ENCODE measurements at places on chromosomes 6 and 20.

DNA sequence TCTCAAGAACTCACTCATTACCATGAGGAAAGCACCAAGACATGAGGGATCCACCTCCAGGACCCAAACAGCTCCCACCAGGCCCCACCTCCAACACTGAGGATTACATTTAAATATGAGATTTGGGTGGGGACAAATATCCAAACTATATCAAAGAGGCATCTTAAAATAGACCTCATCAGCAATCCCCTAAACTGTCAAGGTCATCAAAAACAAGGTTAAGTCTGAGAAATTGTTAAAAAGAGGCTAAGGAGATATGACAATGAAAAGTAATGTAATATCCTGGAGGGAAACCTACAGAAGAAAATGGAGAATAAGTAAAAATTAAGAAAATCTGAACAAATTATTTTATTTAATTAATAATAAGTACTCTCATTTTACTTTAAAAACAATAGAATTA, 922.3 kb downstream of the HACE1 start:
- no peak for DNase-seq

DNA sequence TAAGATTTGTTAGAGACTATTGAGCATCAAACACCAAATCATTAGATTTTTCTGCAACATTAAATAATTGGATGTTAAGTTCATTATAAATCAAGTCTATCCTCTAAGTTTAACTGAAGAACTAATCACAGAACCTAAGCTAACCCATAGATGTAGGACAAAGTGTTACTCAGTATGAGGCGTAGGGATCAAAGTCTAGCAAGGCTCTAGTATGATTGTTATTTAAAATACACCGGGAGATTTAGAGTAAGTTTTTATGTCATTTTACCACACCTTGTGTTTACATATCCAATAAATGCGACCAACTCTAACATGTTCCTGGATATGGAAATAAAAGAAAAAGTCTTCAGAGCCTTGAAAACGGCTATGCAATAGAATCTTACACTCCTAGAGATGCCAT, 2.6 kb downstream of the ADGB start:
- DNase-seq: no peak

- DNase-seq: peak; percentile 95
Measured at GRCh38 chr20:34875642-34876405, 588 bp upstream of the ACSS2 start.

GRCh38 chr6:13147376-13147775, 181.0 kb downstream of the TBC1D7 start:
- no peak for DNase-seq

- DNase-seq: no peak
Measured at GRCh38 chr6:80541886-80542285, 435.4 kb downstream of the BCKDHB start.

DNA sequence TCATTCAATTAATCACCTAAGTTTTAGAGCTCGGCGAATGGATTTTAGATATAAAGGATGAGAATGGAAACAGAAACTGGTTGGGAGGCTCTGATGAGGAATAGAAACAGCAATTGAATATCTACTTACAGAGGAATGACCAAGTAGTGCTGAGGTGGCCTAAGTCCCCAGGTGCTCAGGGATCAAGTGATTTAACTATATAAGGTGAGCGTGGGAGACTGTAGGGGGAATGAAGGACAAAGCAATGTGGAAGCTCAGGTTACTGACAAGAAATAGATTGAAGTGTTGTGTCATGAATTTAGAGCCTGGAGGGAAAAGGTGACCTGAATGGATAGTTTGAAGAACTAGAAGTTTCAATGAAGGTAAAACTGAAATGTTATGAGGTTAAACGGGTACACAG, 495.4 kb upstream of the SOX4 start:
- DNase-seq: no peak

GRCh38 chr6:100880149-100880852, 828 bp downstream of the ASCC3 start:
- DNase-seq: no peak

DNA sequence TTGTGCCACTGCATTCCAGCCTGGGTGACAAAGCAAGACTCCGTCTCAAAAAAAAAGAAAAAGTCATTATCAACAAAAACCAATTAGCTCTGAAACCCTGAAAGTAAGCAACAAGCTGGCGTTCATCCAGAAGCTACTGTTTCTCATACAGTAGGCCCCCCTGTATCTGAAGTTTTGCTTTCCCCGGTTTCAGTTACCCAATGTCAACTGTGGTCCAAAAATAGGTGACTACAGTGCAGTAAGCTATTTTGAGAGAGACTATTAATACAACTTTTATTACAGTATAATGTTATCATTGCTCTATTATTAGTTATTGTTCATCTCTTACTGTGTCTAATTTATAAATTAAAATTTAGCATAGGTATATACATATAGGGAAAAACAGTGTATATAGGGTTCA, 135.1 kb downstream of the KIF16B start:
- DNase-seq: no peak

DNA sequence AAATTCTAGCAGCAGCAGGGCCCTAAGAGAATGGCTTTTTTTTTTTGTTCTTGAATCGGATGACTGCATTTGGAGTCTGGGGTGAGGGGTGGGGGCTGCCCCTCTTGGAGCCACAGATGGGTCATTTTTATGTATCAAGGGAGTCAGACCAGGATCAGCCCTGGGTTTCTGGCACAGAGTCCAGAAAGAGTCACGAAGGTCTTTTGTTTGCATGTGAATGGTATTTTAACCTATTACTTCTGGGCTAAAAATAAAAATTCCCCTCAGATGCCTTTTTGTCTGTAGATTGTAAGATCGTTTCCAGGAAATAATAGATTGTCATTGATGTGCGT, 72.5 kb downstream of the PHACTR3 start:
- DNase-seq: no peak

GRCh38 chr6:120498711-120499110, 835.6 kb downstream of the TBC1D32 start:
- DNase-seq: no peak

DNA sequence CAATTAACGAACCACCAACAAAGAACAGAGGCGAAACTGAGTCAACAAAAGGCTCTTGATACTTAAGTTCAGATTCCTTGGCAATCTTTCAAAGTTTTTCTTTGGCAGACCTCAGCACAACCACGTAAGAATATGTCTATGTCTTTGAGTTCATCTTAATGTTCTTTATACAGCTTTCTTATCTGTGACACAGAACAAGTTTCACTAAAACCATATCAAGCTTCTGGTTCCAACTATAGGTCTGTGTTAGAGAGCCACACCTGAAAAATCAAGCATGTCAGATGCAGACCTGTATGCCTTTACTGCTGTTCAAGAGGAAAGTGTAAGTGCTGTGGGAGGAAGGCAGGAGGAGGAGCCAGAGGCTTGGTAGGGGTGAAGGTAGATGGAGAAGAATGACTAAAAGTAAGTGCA, 271.3 kb downstream of the KHDC1L start:
- no peak for DNase-seq

DNA sequence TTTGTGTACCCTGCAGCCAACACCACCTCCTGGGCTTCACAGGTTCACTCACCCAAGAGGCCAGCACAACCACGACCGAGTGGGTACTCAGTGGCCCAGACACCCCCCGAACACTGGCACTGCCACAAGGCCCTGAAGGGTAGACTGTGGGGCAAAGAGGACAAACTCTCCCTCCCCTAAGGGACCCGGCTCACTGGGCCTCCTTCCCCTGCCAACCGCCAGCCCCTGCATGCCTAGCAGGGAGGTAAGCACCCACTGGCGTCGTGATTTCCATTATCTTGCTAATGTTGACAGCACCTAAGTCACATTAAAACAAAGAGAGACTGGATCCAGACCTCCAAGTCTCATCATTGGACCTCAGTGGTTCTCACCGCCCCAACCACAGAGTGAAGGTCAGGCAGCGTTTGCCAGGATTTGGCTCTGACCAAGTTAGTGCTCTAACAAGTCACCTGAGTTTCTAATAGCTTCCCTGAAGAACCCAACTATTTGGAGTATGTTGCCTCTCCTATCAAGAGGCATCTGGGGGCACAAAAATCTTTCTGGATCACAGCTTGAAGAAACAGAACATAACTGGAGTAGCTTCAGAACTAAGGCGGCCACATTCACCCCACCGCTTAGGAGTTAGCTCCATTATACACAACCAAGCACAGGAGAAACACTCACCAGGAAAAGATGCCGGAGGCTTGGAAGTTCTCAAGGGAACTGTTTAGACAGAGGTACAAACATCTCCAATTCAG, 14.0 kb upstream of the APMAP start:
- no peak for DNase-seq

DNA sequence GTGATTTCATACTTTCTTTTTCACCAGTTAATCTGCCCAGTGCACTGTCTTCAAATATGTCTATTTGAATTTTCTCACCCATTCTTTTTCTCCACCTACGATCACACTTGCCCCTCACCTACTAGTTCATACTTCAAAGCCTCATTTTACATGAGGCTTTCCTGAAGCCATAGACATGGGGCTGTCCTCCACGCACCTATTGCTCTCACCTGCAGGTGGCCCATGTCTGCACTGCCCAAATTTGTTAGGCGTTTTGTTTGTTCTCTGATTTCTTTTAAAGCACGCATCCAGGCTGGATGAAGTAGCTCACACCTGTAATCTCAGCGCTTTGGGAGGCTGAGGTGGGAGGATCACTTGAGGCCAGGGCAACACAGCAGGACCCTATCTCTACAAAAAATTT, 106.8 kb upstream of the RIPOR2 start:
- no peak for DNase-seq

DNA sequence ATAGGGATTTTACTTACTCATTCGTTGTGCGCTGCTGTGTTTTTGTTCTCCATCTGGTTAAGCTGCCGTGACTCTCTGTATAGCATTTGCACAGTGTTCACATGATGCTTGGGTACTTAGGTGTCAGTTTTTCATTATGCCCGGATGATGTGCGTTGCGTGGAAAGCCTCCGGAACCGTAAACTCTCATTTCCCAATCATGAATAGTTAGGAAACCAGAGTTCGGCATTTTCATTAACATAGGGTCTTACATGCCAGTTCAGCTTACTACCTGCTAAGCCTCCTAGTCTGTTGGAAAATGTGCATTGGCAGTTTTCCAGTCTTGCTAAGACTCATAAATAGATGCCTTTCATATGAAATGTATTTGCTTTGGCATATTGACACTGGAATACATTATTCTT, 483.4 kb upstream of the FLRT3 start:
- no peak for DNase-seq

GRCh38 chr6:30877419-30878262, 6.7 kb upstream of the DDR1 start:
- peak; percentile 86 for DNase-seq

DNA sequence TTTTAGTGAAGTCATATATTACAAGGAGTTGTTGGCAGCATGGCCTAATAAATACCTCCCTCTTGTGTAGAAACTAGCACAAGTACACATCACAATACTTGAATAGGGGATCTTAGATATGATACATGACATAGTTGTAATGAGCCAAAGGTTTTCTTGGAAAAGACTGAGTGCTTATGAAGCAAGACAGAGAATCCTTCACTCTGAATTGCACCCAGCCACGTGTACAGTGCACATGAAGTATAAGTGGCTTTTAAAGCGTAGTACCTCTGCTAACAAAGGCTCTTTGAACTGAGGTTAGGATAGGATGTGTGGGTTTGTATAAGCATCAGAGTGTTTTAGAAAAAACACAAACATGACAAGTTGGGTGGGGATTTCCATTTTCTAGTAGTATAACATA, 145.5 kb upstream of the STMND1 start:
- DNase-seq: no peak

- DNase-seq: peak; percentile 68
Measured at GRCh38 chr6:46419576-46420002, 71.7 kb downstream of the RCAN2 start.

- DNase-seq: no peak
Measured at GRCh38 chr20:50405235-50405914, 104.8 kb upstream of the PTPN1 start.

DNA sequence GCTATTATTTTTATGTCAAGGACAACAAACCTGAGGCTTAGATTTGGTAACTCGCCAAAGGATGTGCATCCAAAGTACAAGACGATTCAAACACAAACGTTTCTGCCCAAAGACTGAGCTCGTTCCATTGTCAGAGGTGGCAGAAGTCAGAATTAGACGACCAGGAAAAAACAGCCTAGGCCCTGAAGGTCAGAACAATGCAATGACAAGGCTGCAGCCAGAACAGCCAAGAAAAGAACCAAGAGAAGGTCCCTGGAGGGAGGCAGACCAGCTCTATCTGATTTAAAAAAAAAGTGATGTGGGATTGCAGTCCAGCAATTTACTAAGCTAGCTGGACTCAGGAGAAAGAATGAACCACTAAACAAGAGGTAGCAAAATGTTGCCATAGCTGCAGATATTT, 54.2 kb downstream of the NCOA7 start:
- no peak for DNase-seq

GRCh38 chr20:47355489-47356219, 845 bp downstream of the ZMYND8 start:
- peak; percentile 50 for DNase-seq

DNA sequence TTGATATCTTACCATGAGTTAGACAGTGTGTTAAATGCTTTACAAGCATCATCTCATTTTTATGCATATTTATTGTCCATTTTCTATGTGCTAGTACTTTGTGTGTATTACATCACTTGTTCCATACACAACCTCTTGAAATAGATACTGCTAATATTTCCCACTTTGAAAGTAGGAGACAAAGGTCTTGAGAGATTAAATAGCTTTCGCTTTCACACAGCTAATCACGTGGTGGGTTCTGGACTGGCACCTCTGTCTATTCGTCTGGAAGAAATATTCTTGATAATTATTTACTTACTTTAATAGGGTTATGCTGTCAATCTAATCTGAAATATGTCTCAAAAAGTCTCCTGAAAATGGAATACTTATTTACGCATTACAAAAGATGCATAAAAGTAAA, 30.2 kb downstream of the EPHA7 start:
- no peak for DNase-seq

GRCh38 chr20:48790473-48791003, 37.3 kb downstream of the PREX1 start:
- no peak for DNase-seq

- no peak for DNase-seq
Measured at GRCh38 chr6:17892097-17892686, 95.2 kb downstream of the KIF13A start.
